ENCODE measurements at places on chromosomes 5 and 9. TPM values are rescaled to one million over a fixed set of nuclear protein-coding genes. Genes with fewer than 3 reads are reported as not detected.
A peak's percentile ranks its signal among the peaks of the same experiment; 100 is the strongest.

Gene CBY3
- total RNA-seq = not detected

DNA sequence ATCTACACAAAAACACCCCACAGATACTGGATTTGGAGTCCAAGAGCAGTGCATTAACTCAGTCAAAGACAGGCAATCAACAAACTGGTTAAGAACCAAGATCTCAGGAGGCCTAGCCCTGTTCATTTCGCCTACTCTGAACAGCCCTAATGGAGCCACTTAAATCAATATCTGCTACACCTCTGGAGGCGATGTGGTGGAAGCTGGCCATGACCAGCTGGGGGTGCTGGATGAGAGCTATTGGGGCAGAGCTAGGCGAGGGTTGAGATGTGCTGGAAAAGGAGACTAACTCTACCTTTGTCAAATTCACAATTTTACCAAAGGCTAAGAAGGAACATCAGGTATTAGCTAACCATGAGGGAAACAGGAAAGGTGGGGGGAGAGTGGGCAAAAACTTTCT is 23.3 kb upstream of the ARSB start:
- H3K27ac ChIP-seq = no peak overlapping the region
- no peak for DNase-seq
- no peak overlapping the region for H3K4me3 ChIP-seq
- H3K27me3 ChIP-seq = no peaks in the 10 kb centered on the region
- H3K36me3 ChIP-seq = no peaks in the 10 kb centered on the region
- no peaks in the 10 kb centered on the region for H3K4me1 ChIP-seq

DNA sequence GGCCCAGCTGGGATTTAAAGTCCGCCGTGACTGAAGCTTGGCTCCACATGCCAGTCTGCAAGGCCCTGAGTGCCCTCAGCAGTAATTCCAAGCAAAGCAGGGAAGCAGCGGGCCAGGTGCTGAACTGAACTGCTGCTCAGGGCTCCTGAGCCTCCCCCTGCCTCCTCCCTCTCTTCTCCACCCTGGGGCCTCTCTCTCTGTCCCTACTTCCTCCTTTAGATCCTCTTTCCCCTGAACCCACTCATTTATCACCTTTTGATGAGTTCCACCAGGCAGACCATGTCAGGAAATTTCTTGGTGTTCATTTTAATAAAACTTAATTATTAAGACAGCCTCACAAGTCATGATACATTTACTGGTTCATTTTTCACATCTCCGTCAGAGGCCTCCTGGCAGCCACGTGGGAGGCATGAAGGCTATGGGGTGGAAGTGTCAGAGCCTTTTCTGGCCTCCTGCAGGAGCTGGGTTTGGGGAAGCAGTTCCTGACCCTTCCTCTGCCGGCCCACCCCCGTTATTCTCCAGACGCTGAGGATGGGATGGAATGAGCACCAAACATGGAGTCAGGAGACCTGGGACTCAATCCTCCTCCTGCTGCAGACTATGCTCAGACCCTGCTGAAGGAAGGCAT is 32.2 kb upstream of the KCNIP1 start:
- H3K4me3 ChIP-seq = no peak overlapping the region
- no peaks in the 10 kb centered on the region for H3K27me3 ChIP-seq
- no peak for DNase-seq

GRCh38 chr9:113574441-113575262 is 111.1 kb downstream of the RGS3 start:
- no peaks in the 10 kb centered on the region for H3K36me3 ChIP-seq
- no peak overlapping the region for H3K4me3 ChIP-seq
- DNase-seq = peak; percentile 82
- peaks cover 24% of the 10 kb centered on the region for H3K4me1 ChIP-seq

- no peak overlapping the region for H3K27ac ChIP-seq
- no peaks in the 10 kb centered on the region for H3K27me3 ChIP-seq
- no peaks in the 10 kb centered on the region for H3K36me3 ChIP-seq
- no peaks in the 10 kb centered on the region for H3K4me1 ChIP-seq
- no peak overlapping the region for H3K4me3 ChIP-seq
Measured at GRCh38 chr5:72366324-72366976, 46.3 kb downstream of the PTCD2 start.

GRCh38 chr9:93668261-93668871 is 92.0 kb downstream of the PHF2 start:
- no peak overlapping the region for H3K4me3 ChIP-seq
- no peaks in the 10 kb centered on the region for H3K36me3 ChIP-seq
- H3K4me1 ChIP-seq = no peaks in the 10 kb centered on the region
- peak; percentile 34 for DNase-seq
- no peak overlapping the region for H3K27ac ChIP-seq
- H3K27me3 ChIP-seq = no peaks in the 10 kb centered on the region
